ENCODE measurements at places on chromosomes 7 and 10. TPM values are rescaled to one million over a fixed set of nuclear protein-coding genes. Genes with fewer than 3 reads are reported as not detected.
A peak's percentile ranks its signal among the peaks of the same experiment; 100 is the strongest.

DNA sequence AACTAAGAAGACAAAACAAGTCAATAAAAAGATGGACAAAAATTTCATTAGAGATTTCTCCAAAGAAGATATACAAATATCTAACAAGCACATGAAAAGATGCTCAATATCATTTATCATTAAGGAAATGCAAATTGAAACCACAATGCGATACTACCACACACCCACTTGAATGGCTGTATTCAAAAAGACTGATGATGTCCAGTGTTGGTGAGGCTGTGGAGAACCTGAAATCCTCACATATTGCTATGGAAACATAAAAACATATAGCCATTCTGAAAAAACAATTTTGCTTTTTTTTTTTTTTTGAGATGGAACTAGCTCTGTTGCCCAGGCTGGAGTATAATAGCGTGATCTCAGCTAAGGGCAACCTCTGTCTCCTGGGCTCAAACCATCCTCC, 124.1 kb upstream of the LAMB4 start:
- no peak for DNase-seq

DNA sequence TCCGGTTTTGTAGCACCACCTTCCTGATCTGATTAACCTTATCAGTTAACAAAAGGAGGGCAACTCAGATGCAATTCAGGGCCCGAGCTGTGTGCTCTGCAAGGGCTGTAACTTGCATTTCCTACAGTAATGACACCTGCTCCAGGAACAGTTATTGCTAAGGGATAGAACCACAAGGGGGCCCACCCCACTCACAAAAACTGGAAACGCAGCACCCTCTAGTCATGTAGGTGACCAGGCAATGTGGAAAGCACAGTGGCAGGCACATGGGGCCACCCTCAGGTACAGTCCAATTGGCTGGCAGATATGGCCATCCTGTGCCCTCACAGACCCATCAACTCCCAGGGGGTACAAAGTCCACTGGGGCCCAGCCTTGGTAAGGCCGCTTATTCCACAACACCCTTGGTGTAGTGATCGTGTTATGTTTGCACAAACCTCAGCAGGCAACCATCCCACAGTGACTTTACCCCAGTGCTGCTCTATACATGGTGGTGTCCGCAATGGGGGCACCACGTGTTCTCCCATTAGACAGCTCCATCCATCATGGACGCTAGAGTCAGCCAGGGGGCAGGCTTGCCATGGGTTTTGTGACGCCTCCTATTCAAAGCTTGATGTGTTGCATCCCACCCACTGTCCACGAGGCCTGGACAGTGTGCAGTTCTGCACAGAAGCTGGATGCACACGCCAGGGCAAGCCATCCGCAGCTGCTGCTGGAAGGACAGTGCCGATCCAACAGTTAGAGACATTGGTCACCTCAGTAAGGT, 9.4 kb downstream of the RNF133 start:
- no peak for DNase-seq

CNPY4 gene
- total RNA-seq, result 54.5 TPM

DNA sequence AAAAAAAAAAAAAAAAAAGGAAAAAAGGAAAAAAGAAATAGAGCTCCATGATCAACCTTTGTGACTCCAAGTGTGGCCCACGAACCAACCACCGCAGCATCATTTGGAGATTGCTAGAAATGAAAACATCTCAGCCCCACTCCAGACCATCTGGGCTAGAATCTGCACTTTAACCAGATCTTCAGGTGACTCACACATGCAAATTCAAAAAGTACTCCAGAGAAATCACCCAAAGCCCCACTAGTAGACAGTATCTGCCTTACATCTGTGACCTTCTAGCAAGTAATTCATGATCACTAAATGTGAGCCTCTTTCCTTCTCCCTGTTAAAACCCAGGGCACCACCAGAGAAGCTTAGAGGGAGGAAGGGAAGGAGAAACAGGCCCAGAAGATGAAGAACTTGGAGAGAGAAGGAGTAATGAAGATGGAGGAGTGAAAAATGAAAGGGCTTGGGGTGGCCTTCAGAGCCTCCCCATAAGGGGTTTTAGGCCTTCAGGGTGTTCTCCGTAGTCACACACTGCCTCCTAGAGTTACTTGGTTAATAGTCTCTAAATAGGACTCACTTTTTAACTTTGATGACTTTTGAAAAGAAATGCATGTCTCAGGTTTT, 94.0 kb downstream of the SLC37A3 start:
- peak; percentile 51 for DNase-seq

DNA sequence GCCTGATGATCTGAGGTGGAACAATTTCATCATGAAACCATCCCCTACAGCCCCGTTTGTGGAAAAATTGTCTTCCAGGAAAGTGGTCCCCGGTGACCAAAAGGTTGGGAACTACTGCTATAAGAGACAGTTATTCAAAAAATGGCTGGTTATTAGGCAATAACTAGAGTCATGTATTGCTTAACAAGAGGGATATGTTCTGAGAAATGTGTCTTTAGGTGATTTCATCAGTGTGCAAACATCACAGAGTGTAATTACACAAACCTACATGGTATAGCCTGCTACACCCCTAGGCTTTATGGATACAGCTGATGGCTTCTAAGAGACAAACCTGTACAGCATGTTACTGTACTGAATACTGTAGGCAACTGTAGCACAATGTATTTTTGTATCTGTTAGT, 71.3 kb upstream of the CSTF2T start:
- peak; percentile 40 for DNase-seq

DNA sequence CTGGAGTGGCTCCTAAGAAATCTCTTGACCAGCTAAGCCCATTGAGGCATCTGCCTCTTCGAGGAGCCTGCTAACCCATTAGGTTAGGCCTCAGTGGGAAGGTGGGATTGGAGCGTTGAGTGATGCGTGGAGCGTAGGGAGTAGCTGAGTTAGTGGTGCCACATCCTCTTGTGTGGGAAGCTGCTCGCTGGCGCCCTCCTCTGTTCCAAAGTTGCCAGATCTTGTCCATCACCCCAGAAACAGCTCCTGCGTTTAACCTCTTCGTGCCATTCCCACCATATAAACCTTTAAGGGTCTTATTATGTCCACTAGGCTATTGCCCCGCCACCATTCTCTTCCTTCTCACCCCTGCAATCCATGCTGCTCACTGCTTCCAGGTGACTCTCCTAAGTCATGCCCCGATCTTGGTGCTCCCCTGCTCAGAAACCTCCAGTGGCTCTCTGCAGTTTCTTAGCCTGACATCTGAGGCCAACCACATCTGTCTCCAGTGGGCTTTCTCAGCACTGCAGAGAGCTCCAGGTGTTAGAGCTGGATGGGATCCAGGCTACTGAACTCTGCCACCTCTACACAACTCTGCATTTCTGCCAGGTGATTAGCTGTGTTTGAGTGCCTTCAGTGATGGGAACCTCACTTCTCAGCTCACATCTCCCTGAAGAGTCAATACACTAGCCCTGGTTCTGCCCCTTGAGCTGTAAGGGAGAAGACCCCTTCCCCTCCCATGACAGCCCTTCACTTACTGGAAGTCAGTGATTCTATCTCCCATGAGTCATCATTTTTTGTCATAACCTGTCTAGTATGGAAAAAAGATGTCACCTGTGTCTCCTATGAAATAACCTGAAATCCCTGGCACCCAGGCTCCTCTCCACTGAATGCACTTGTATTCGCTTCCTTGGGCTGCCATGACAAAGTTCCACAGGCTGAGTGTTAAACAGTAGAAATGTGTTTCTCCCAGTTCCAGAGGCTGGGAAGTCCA, 65.0 kb upstream of the FGFR2 start:
- no peak for DNase-seq

DNA sequence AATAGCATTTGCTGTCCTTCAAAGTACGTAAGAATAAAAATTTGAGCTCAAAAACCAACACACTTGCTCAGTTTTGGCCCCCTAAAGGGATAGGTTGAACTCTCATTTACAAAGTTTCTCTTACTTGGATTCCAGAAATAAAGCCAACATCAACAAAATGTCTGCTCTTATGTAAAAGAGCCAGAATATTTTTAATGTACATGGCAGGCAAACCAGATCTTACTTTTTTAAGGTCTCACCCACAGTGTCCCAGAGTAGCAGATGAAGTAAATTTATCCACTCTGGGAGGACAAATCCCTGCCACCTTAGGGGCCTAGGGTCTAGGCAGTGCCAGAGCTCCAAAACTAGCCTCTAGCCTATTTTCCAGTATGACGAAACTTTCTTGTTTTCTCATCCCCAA, 159.6 kb downstream of the SKAP2 start:
- DNase-seq, result peak; percentile 44

GPC2 gene
- total RNA-seq, result 1.2 TPM

ADAMTS14 gene
- 2.0 TPM for total RNA-seq

ITGA8 gene
- total RNA-seq, result 2.6 TPM

- peak; percentile 63 for DNase-seq
Measured at GRCh38 chr7:79454361-79454960, 994 bp upstream of the MAGI2 start.

COL28A1 gene
- total RNA-seq, result 0.09 TPM

GRCh38 chr10:72173619-72174296, 42.1 kb upstream of the ANAPC16 start:
- DNase-seq, result no peak

DNA sequence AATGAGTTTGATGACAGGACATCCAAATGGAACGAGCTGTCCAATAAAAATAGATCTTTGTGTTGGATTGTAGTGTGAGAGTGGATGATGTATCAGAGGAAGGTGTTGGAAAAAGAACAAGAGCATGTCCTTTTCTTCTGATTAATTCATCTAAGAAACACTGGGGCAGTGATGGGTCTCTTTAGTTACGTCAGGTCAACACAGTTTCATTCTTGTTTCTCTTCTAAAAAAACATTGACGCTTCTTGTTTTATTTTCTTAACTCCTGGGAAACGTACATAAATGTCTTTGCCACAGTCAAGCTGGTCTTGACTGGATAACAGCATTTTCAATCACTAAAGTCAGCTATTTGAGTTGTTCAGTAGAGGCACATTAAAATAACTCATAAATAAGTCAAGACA, 67.0 kb downstream of the PPP1R9A start:
- no peak for DNase-seq

DNA sequence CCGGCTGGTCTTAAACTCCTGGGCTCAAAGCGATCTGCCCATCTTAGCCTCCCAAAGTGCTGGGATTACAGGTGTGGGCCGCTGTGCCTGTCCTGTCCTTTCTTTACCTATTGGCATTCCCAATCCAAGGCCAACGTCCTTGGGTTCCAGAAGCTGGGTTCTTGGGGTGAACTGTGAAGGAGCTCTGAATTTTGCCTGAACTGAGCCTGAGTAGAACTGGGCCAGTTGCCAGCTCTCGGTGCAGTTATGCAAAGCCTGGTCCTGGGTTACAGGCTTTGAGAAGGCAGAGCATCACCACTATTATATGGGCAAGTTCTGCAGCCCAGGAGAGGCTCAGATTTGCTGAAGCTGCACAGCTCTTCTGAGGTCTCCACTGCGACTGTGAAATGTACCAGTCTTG, 24.6 kb upstream of the SH2D4B start:
- DNase-seq, result no peak

DNA sequence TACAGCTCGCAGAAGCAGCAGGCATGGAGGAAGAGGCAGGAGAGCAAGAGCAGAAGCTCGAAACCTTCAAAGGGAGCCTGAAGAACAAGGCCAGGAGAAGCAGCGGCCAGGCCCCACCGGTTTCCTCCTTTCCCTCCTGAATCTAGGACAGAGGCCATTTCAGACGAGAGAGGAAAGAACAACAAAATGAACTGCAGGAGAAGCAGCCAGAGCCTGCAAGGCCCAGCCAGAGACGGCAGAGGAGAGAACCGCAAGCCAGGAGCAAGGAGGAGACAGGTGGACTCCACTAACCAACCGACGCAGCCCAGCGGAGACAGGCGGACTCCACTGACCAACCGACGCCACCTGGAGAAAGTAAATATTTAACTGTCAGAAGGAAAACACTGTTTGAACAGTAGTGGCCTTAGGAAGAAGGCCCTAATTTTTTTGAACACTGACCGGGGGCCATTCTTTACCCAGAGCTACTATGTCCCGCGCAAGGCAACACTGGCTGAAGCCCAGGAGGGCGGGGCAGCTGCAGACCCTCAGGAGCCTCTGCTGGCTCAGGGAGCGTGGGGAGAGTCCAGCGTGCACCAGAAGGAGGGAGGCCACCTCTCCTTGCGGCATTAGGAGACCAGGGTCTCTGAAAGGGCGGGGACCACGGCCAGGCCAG, 559.2 kb downstream of the PTPRN2 start:
- DNase-seq, result no peak

DNA sequence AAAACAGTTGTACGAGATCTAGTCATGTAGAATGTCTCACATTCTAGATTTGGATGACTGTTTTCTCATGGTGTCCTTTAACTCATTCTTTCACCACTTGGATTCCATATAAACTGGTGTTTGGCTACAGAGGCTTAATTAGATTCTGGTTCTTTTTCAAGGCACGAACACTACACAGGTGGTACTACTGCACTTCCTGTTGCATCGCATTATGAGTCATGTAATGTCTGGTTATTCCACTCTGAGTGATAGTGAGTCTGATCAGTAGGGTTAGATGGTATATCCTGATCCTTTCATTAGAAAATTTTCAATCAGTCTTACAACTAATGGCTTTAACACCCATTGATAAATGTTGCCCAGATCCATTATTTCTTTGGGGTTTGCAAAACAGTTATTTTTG, 11.2 kb upstream of the AKAP9 start:
- no peak for DNase-seq

ELMO1 gene
- total RNA-seq, result 1.3 TPM

SPDYE3 gene
- total RNA-seq, result not detected

- DNase-seq, result no peak
Measured at GRCh38 chr7:158420591-158421340, 166.9 kb downstream of the PTPRN2 start.

DNA sequence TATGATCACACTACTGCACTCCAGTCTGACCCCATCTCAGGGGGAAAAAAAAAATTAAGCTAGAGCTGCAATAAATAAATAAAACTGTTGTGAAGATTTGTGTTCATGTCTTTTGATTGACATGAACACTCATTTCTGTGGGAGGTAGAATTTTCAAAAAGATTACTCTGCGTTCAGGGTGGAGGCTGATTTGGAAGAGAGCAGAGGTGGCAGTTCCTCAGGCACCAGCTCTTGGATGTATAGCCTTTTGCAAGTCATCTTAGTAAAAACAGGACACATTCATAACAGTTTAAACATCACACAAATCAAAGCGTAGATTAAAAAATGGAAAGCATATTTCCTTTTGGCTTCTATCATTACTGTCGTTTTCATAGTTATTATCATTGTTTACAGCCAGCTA, 243.5 kb upstream of the LRGUK start:
- no peak for DNase-seq

OPALIN gene
- not detected for total RNA-seq

Measured in fibroblast of the aortic adventitia (primary cell).